AG08395 (cell line): ENCODE measurements at places on chromosomes 2 and 18.
A peak's percentile ranks its signal among the peaks of the same experiment; 100 is the strongest.

DNA sequence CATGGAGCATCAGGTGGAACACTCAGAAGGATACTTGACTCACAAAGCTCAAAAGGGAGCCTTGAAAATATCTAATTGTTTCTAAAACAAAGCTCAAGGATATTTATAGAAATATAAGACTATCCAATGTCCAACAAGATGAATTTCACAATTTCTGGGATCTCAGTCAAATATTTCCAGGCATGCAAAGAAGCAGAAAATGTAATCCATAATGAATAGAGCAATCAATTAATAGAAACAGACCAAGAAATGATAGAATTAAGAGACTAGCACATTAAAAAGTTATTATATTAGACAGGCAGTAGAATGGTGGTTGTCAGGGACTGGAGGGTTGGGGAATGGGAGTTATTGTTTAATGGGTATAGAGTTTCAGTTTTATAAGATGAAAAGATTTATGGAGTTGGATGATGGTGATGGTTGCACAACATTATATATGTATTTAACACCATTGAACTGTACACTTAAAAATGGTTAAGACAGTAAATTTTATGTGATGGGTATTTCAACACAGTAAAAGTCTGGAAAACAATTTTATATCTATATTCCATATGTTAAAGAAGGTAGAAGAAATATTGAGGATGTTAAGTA lies 189.9 kb upstream of the PIEZO2 start:
- DNase-seq: no peak

- no peak for DNase-seq
These were observed 87.4 kb downstream of the ATP8B1 start for GRCh38 chr18:57715671-57716070.

DNA sequence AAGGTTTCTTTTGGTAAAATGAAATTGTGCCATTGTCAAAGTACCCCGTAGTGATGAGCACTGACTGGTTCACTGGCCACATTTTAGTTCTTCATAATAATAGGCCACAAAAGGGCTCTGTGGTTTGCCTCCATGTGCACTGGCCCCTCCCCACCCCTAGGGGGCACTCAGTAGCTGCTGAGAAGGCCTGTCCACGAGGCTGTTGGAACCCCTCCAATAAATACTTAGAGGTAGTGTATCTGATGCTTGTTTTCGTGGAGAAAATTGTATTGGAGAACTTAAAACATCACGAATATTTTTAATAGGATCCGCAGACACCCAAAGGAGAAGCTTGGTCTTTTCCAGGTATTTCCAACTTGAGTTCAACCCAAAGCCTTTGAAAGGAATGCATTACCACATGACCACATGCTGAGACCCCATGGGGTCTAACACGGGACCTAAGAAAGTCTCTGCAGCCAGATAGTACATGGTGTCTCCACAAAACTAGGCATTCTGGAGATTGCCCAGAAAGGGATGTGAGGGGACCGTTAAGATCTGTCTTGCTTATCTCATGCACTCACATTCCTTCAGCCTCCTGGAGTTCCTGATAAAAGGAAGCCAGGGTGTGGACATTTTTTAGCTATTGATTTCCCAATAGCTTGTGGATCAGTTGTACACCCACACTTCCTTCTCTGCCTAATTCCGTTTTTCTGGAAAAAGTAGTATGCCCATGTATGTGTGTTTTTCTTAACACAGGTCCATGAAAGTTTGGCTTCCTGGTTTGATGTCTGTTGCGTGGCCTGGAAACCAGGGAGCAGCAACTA lies 28.5 kb upstream of the NOSTRIN start:
- DNase-seq: peak; percentile 64

DNA sequence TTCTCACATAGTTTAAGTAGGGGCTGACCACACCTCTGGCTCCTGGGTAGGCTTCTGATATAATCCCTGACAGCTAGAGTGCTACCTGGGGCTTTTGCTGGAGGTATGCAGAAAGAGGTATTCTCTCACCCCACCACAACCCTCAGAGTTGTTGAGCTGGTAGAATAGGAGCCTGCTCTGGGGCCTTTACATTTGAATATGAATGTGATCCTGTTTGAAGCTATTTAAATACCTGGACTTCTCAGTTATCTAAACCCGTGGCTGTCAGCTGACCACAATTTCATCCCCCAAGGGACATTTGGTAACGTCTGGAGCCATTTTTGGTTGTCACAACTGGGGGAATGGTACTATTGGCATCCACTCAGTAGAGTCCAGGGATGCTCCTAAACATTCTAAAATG lies 669.1 kb downstream of the SATB2 start:
- DNase-seq: no peak

DNA sequence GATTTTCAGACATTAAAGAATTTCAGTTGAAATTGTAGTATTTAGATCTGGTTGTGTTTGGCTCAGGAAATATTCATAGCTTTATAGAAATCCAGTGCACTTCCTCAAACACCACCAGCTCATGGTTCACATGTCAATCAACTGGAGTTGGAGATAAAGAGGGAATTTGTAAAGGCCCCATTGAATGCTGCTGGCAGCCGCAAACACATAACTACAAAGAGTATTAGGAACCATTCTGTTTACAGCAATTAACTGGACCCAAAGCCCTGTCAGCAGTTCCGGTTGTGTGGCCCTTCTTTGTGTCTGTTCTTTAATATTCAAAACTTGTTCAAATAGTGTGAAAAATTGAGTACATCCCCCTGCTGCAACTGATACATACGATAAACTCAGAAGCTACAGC lies 107.4 kb upstream of the LRRTM4 start:
- DNase-seq: no peak

DNA sequence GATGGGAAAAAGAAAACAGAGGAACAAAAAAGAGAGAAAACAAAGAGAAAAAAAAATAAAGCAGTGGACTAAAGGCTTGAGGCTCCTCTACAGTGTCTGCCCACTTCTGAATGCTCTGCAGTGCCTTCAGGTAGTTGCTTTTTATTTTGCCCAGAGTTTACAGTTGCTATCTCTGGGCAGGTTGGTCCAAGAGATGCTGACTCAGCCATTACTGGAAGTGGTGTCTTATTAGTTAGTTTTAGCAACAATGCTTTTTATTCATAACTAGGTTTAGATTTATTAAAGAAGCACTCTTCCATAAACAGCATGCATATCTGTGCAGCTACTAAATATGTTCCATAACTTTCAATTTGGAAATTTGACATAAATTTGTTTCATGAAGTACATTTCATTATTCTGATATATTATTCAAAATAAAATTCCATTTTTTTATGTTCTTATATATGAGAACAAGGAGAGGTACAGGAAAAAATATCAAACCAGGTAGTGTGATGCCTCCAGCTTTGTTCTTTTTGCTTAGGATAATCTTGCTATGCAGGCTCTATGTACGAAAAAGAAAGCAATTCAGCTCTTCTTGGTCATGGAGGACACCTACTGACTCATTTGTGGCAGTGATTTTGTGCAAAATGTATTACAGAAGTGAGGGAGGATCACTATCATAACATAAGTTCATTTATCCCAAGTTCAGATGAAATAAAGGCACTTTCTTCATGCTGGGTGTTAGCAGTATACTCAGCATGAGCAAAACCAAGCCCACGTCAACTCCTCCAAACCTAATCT lies 69.5 kb downstream of the RPIA start:
- no peak for DNase-seq

DNA sequence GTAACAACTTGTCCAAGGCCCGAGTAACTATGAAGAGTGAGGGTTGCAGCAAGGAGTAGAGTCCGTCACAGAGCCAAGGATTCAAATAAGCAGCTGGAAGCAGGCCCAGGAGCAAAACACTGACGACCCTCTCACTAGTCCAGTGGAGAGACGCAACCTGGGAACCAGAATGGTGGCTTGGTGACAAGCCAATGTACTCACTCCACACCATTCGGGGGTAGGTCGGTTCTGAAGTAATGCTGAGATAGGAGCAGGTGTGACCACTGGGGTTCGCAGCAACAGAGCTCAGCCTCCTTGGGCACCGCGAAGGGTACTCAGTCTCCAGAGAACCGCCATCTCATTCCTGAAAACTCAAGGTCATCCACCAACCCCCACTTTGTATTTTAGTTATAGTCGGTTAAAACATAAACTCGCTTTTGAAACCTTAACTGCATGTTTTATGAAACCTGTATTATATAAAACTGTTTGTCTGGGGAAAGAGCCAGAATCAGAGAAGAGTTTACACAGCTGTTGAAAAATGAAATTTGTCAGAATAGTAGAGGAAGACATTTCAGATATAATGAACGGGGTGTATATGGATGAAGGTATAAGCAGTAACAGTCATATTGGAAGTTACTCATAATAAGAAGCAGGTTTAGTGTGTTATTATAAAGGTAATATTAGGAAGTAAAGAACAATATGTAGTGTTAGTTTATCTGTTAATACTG lies 8.6 kb downstream of the ANKRD62 start:
- DNase-seq: no peak

GRCh38 chr2:208648368-208648767 lies 241.8 kb downstream of the PTH2R start:
- DNase-seq: no peak

DNA sequence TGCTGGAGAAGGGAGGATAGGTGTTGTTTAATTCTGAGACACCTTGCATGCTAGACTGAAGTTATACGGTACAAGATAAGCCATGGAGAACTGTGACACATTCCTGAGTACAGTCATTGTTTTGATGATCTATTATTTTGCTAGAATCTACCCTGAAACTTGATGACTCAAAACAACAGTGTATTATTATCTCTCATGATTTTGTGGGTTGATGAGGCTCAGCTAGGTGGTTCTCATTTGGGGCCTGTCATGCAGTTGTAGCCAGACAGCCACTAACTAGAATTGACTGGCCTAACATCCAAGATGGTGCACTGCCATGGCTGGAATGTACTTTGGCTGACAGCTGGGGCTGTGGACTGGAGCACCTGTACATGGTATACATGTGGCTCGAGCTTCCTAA lies 5.4 kb upstream of the IL1R1 start:
- no peak for DNase-seq

DNA sequence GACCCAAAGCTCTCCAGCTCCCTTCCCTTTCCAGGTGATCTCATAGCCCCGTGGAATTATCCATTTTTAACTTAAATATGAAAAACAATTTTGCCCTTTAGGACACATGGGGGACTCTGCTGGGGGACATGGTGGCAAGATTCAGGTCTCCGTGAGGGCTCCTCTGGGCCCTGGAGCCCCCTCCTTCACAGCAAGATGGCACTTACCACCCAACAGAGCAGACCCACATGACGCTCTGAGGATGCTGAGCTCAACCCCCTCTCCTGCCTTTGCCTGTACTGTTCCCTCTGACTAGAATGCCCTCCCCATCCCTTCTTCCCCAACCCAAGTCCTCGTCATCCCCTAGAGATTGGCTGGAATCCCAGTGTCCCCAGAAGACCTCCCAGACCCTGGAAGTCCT lies 17.2 kb downstream of the TEX51 start:
- DNase-seq: no peak

- no peak for DNase-seq
These were observed 14.8 kb upstream of the SERTAD2 start for GRCh38 chr2:64668542-64668941.

GRCh38 chr18:73384246-73384645 lies 516.5 kb upstream of the NETO1 start:
- DNase-seq: no peak

GRCh38 chr2:136291871-136292270 lies 173.9 kb upstream of the CXCR4 start:
- no peak for DNase-seq
